CD4-positive, alpha-beta T cell (primary cell): ENCODE measurements at places on chromosomes 6 and 20.

GRCh38 chr6:109253366-109253765 is 128.9 kb downstream of the CD164 start:
- DNase-seq = no peak

GRCh38 chr6:65186826-65187225 is 520.2 kb downstream of the EYS start:
- no peak for DNase-seq

- DNase-seq = no peak
Measured at GRCh38 chr6:41638002-41638934, at the start of gene MDFI. Gene MDFI (plus strand): TSS chr6:41638468. CDS start chr6:41638750, 282 bp downstream.

DNA sequence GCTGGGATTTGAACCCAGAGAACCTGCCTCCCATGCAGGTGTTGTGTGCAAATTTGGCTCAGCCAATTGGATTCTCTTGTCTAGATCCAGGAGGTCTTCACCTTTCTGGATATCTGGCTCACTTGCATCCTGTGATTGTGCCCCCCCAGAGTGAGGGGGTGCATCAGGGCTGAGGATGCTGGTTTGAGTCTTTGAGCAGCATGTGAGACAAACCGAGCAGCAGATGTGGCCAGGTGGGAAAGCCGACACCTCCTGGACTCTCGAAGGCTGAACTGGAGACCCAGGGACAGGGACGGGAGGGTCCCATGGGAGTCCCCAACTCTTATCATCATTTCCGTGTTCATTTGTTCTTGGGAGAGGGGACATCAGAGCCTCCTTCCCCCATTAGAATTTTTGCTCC is 30.6 kb upstream of the SULF2 start:
- DNase-seq = no peak

- no peak for DNase-seq
Measured at GRCh38 chr6:151263967-151264366, 24.2 kb downstream of the AKAP12 start.

- no peak for DNase-seq
Measured at GRCh38 chr6:36333931-36334725, 2.6 kb downstream of the BNIP5 start.

DNA sequence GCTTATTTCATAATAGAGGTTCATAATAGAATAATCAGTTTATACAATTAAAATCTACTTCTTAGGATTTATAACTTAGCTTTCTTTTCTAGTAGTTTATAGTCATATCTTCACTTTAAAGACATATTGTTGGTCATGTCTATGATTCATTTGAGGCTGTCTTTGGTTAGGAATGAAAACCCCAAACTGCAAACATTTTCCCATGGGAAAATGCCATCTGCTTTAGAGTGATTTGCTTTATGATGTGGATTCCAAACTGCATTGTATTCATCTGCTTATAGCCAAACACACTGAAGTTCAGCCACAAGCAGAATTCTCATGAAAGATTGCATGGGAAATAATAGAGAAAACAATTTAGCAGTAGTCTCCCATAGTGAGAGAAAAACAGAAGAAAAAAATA is 128.0 kb downstream of the RFPL4B start:
- DNase-seq = no peak

GRCh38 chr6:20952699-20953474 is 418.6 kb downstream of the CDKAL1 start:
- DNase-seq = no peak

- no peak for DNase-seq
Measured at GRCh38 chr6:35174501-35174900, 33.4 kb upstream of the TCP11 start.

DNA sequence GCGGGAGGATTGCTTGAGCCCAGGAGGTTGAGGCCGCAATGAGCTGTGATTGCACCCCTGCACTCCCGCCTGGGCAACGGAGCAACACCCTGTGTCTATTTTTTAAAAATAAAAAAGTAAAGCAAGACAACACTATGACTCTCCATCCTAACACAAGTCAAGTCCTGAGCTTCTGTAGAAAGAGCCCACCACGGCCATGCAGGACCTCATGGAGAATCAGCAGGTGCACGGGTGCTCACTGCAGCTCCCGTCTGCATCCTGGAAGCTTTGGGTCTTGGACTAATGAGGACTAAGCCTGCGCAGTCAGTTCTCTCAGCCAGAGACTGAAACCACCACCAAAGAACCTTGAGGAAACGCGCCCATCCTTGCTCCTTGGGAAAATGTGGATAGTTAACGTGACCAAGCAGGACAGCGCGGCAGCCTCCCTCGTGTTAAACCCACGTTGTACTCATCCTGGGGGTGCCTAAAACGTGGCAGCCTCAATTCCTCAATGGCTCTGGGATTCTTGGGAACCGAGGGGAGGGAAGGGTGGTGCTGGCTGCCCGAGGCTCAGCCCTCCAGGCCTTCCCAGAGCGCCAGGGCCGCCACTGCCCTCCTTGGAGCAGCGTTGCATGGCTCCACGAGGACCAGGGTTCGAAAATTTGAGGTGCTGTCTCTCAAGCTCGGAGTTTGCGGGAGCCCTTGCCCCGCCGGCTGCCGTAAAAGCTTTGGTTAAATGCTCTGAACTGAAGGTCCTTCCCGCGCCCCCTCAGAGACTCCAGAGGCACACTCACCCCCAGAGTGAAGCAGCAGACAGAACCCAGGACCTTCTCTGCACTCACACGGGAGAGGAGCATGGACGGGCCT is 29.0 kb downstream of the DLL1 start:
- DNase-seq = no peak

DNA sequence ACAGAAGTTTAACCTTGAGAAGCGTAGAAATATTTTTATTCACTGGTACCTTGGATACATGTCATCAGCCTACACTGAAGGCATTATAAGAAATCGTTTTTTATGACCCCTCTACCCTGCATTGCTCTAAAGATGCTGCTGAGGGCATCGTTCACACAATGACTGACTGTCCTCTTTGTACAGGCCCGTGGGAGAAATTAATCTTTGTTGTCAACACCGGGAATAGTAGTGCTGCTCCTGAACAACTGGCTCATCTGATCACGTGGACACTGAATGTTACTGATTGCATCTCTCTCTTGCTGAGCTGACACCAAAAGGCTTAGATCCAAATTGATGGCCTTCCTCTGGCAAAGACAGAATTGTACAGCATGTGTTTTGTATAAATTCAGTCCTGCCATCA is 157.1 kb upstream of the SMLR1 start:
- DNase-seq = no peak

DNA sequence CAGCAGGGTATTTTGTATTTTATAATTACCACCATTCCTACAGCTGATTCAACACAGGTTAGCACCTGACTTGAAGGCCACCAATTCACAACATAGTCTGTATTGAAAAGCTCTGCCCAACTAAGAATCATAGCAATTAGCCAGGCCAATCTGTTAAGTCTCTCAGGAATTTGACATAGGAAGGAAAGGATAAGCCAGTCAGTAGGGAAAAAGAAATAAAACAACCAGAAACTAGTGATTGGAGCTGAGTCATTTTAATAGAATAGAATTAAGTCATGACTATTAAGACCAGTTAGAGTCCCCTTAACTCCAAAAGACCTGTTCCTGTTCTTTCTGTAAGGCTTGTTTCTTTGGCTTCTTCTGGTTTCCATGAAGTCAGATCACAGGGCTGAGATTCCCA is 8.1 kb downstream of the RANBP9 start:
- DNase-seq = no peak

DNA sequence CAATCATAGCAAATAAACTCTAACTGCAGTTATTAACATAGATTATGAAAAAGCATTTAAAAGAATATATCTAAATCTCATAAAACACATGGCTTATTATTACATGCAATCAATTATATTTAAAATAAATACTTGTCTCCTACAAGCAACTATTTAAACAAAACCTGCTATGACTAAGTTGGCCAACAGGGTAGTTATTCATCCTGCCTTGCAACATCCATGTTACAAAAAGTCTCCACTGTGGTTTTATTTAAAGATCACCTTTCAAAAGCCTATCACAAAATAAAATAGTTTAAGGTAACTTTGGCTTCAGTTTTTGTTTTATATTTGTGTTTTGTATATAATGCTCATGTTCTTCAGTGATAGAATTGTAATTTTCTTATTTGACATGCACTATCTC is 1127.0 kb upstream of the MAP3K7 start:
- DNase-seq = no peak

DNA sequence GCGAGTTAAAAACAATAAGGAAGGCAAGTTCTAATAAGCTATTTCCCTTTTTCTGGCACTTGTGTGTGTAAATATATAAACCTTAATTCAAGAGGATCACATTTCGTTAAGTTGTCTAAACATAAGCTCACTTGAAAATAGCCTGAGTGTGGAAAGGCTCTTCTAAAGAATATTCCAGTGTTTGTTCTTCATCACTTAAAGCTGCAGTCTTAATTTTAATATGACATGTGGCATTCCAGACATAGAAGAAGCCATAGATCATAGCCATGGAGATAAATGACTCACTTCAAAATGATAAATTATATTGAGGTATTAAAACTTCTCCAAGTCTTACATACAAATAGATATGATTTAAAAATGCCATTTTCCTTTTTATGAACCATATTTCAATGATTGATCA is 42.1 kb downstream of the IYD start:
- no peak for DNase-seq

- DNase-seq = no peak
Measured at GRCh38 chr6:51004380-51004779, 185.7 kb downstream of the TFAP2B start.

DNA sequence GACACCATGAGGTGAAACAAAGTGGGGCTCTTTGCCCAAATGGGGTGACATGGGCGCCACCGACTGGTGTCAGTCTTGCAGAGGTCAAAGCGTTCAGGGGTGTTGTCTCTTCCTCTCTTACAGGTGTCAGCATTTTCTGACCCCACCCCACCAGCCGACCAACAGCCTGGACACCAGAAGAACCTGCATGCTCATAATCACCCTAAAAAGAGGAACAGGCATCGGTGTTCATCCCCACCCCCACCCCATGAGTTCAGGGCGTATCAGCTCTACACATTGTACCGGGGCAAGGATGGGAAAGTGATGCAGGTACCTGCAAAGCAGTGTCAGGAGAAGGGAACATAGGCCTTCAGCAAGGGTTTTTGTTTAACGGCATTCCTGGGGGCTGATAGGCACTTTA is 14.8 kb downstream of the LYRM2 start:
- DNase-seq = no peak

- DNase-seq = no peak
Measured at GRCh38 chr20:58497724-58498469, 17.3 kb downstream of the APCDD1L start.

DNA sequence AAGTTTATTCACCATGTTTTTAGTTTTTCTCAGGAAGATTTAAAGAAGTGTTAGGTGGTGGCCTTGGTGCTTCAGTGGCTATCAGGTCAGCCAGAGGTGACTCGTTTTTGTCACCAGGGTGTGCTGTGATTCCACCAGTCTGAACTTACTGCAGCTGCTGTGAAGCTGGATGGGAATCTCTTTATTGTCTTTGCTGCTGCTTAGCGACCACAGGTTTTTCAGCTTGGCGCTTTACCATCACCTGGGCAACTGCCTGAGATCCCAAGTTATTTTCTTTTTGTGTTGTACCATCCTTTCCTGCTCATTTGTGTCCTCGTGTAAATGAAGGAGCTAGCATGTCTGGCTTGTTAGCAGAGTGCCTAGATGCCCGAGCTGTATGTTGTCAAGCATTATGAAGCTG is 146.9 kb downstream of the MACROD2 start:
- DNase-seq = no peak

DNA sequence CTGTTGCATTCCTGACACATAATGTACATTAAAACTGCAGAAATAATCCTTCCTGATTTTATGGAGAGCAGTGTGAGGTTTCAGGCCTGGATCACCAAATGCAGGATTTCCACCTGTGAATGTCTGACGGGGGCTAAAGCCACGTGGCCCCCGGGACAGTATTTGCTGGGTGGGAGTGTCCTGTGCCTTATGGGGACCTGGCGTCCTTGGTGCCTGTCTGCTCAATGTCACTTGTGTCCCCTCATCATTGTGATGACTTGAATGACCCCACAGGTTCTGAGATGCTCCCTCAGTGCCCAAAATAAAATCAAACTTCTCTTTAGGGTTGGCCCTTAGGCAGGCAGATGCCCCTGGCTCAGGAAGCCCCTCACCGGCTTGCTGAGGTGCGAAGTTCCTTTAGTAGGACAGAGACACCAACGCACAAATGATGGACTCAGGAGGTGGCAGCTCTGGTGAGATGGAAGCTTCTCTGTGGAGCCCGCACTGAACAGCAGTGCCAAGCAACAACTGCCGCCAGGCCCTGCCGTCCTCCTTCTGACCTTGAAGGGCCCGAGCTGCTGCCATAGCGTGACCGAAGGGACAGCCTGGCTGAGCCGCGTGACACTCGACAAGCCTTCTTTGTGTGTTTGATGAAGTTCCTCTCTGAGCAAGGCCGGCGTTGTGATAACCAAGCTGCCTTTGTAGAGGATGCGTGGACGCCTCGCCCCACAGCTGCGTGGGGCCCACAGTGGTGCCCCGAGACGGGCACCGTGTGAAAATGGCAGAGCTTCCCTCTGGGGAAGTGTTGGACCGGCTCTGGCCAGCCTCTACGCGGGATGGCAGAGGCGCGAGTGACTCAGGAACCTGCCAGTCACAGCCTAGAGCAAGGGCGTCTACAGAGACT is 30.9 kb downstream of the FRMD1 start:
- DNase-seq = no peak

- DNase-seq = no peak
Measured at GRCh38 chr6:21824431-21825177, 231.1 kb downstream of the SOX4 start.

DNA sequence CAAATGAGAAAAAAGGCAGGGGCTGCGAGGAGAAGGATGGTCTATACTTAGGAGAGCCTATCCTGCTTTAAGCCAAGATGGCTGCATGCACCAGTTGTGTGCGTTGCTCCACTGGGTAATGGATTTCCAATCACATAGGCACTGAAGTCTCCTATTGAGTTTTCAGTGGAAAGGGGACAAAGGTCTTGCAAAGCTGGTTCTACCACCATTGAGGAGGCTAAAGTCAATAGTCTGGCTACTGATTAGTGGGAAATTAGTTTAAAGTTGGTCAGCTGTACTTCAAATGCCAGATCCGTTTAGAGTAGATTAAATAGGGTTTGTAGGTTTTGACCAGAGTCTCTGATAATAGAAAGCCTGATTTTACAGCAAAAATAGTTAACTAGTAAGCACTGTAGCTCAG is 104.9 kb downstream of the SESN1 start:
- no peak for DNase-seq
